Astrocyte (in vitro differentiated cells and primary cell): ENCODE measurements at places on chromosomes 6 and 20.

DNA sequence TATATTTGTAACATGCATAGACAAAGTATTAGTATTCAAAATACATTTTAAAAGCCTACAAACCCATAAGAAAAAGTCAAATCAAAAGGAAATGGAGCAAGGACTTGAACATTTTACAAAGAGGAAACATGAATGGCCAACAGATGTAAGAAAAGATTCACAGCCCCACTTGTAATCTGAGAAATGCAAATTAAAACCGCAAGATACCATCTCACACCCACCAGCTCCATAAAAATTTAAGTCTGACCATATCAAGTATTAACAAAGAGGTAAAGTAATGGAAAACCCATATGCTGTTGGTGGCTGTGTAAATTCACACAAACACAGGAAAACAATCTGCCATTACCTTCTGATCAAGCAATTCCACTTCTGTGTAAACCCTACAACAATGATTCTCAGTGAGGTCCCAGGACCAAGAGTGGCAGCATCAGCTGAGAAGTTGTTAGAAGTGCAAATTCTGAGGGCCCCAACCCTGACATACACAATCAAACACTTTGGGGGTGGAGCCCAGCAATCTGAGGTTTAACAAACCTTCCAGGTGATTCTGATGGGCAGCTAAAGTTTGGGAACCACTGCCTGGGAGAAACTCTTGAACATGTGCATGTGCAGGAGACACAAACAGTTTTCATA, 30.9 kb downstream of the BCL2L1 start:
- DNase-seq = peak; percentile 80

DNA sequence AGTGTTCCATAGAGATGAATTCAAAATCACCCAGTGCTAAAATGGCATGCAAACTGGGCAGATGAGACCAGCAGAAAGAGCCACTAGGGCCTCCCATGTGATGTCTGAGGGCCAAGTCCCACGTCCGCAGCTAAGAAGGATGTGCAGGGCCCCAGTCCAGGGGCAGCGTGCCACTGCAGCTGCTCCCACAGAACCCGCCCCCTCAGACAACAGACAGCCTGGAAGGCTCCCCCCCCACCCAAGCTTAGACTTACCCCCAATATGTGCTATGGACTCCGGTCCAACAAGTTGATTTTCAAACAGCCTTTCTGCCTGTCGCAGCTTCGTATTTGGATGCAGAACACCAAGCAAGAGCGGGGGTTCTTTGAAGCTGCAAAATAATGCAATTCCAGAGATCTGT, 14.0 kb downstream of the APMAP start:
- no peak for DNase-seq

- DNase-seq = no peak
Observed at GRCh38 chr20:17759449-17759848, 59.7 kb downstream of the BANF2 start.

- no peak for DNase-seq
Observed at GRCh38 chr20:53530440-53530839, 63.2 kb downstream of the ZNF217 start.

GRCh38 chr6:54981647-54982046, 135.1 kb downstream of the FAM83B start:
- peak; percentile 53 for DNase-seq

DNA sequence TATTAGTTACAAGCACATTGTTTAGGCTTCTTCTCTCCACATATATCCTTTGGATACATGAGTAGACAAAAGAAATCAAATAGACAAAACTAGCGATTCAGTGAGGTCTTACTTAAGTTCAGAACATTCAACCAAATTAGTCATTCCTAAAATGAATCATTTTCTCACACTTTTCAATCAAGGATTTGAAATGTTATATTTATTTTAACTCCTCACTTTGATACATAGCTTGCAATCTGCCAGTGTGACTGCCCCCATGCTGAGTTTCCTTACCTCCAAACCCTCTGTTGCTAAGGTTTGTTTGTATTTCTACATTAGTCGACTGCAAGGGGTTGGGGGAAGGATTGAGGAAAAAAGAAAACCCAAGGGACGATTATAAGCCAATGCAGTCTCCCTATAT, 3.5 kb upstream of the MOXD1 start:
- DNase-seq = no peak

GRCh38 chr6:42269553-42269952, 51.9 kb upstream of the MRPS10 start:
- DNase-seq = no peak

GRCh38 chr6:11491596-11492463, 45.7 kb upstream of the TMEM170B start:
- DNase-seq = no peak
